ENCODE measurements at places on chromosomes 12 and 14. TPM values are rescaled to one million over a fixed set of nuclear protein-coding genes. Genes with fewer than 3 reads are reported as not detected.

DNA sequence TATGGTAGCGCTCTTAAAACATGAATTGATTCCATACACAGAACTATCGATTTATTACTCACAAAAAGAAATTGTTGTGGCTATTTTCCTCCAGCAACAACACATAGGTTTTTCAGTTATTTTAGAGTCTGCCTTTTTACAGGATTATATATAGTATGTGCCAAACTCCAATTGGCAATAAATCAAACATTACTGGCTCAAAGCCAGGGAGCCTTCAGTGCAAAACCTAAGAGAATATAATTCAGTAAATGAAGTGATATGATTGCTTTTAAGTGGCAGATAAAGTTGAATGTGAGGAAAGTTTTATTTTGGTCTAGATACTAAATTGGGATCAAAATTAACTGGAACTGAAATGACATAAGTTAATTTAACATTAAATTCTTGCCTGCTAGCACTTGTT, 234.8 kb downstream of the PIK3C2G start:
- DNase-seq, result no peak

DNA sequence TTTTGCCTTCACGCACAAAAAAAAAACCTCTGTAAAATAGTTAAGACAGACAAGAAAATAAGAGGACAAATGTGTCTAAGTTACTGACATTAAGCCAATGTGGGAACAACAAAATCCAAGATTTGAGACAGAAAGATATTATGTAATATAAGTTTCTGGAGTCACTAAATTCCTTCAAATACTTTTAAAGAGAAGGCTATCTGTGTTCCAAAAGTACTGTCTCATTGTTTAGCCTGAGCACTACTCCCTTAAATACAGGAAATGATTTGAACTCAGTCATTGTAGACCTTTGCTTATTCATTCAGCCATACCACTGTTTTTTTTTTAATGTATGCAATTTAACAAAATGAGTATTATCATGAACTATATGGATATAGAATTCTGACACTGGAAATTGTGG, 82.7 kb upstream of the KITLG start:
- no peak for DNase-seq

DNA sequence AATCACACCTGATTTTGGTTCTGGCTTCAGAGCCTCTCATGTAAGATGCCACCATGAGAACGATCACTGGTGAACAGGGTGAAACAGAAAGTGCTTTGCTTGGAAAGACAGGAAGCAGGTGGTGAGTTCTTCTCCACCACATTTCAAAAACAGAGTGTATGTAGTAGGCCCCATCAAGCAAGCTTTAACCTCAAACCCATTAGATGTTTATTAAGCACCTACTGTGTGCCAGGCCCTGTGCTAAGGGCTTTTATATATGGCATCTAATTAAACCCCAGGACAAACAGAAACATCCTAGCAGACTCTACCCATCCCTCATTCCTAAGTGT, 47.8 kb upstream of the MED13L start:
- peak; percentile 32 for DNase-seq

DNA sequence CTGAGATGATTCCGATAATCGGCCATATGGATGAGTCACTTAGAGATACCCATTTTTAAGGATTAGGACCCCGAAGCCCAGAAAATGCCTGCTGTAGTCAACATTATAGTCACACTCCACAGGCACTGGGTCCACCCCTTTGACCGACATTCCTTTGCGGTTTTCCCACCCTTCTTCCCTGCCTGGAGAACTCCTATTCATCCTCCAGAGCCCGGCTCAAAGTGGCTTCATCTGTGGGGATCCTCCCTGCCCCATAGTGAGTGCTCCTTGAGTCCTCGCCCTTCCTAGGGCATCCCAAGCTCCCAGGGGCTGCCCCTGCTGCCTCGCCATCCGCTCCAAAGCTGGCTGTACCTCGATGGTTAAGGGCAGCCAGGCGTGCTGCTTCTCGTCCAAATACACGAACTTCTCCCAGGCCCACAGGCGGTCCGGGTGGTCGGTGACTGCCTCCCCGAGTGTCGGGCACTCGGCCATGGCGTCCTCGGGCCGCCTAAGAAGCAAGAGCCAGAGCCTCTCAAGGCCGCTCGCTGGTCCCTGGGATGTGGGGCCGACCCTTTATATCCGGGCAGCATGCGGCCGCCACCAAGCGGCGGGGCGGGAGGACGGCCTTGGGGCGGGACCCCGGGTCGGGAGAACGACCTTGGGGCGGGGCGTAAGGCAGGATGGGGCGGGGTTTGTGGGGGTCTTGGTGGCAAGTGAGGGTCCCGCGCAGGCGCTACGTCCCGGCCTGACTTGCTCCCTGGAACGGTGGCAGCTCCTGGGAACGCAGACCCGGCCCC, at the start of gene TCL1A:
TSS of gene TCL1A (minus strand) at position 530 of the 776 bp plus-strand sequence. CDS start at position 471, 59 bp downstream.
- no peak for DNase-seq

DNA sequence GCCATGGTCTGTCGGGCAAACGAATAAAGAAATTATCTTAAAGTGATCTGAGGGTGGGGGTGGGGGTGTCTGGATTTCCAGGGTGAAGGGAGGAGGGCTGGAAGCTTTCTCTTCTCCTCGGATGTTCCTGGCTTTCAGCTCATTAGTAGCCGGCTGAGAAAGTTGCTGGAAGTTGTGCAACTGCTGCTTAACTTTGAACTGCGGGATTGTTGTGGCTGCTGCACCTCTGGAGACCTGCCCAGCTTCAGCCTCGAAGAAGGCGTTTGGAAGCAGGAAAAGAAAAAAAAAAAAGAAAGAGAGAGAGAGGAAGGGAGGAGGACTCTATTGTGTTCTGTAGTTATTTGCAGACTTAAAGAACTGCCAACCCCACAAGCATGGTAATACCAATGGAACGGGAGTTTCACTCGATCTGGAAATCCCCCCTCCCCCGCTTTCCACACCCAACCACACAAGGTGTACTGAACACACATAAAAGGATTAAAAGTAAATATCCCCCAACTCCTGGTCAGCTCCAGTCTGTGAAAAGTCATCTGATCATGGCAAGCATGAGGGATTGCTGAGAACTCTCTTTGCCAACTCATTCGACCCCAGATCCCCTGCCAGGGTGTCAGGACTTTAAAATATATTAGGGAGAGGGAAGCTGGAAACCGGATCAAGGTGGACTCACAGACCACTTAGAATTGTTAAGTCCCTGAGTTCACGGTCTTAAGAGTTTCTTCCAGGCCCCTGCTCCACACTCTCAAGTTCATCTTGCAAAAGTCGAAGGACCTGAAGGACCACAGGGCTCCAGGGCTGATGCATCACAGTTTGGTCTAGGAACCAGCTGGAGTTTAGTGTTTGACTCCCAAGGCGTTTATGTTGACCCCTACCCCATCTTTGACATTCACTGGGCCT, at the start of gene RASSF9:
TSS of gene RASSF9 (minus strand) at position 213 of the 894 bp plus-strand sequence. CDS start at position 5, 208 bp downstream.
- no peak for DNase-seq

VRTN gene
- not detected for total RNA-seq

STYK1 gene
- not detected for total RNA-seq

- DNase-seq, result peak; percentile 56
Observed at GRCh38 chr14:99258876-99259726, 12.9 kb downstream of the BCL11B start.

- DNase-seq, result no peak
Observed at GRCh38 chr12:94812345-94812744, 162.0 kb upstream of the TMCC3 start.

PZP gene
- total RNA-seq, result not detected

GLT8D2 gene
- not detected for total RNA-seq

SCYL2 gene
- 37.5 TPM for total RNA-seq

DNA sequence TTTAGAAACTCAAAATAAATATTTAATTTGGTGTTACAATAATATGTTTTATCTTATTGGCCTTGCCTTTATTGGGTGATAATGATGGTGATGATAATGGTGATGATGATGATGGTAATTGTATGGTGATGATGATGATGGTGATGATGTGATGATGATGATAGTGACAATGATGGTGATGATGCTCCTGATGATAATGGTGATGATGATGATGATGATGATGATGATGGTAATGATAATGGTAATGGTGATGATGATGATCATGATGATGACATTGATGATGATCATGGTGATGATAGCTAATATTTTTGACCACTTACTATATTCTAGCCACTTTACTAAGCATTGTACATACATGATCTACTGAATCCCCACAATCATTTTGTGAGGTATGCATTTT, 1548.6 kb upstream of the TMEM132C start:
- no peak for DNase-seq

GRCh38 chr12:104282109-104282508, 21.4 kb upstream of the EID3 start:
- DNase-seq, result no peak

DNA sequence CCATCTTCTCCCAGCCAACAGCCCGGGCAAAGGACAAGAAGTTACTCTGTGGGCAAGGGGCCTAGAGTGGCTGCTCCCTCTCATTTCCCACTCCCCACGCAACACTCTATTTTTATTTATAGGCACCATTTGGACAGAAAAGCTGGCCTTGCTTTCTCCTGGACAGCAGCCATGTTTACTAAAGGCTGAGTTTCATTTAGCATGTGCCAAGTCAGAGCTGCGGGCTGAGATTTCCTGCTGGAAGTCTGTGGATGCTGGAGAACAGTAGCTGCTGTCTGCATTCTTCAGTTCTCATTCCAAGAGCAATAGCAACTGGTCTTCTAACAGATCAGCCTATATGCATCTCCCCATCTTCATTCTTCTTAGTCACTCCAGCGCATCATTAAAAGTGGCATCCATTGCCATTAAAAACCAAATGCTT, 8.3 kb downstream of the COL2A1 start:
- DNase-seq, result no peak

ZNF384 gene
- 67.6 TPM for total RNA-seq

- DNase-seq, result no peak
Observed at GRCh38 chr12:38279756-38280155, 36.8 kb upstream of the ALG10B start.

ASCL1 gene
- total RNA-seq, result not detected

SERPINA3 gene
- total RNA-seq, result not detected

GRCh38 chr12:122661938-122662337, 41.2 kb downstream of the HCAR2 start:
- DNase-seq, result no peak

DNA sequence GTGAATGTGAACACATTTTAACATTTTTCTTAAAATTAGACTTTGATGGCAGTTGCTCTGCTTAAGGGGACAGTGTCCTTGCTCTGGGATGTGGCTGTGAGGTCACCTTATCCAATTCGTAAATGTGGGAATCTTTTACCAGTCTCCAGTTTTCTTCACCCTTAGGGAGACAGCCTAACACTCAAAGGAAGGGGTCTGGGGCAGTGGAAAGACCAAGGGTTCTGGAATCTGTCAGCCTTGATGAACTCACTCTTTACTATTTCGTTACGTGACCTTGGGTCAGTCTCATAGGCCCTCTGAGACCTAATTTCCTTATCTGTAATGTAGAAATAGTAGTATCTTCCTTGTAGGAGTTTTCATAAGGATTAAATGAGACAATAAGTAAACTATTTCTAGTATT, 245.6 kb upstream of the ATP2B1 start:
- DNase-seq, result no peak

TMEM229B gene
- total RNA-seq, result 9.1 TPM

GARIN6 gene
- not detected for total RNA-seq

GRCh38 chr12:121093487-121093891, 39.2 kb upstream of the P2RX7 start:
- DNase-seq, result no peak

Measured in CD4-positive, alpha-beta T cell (primary cell).